Stimulated activated CD8-positive, alpha-beta memory T cell treated with anti-CD3 and anti-CD28 coated beads, Interleukin-7, amount 100 ng/mL, for 24 hours (primary cell): ENCODE measurements at places on chromosomes 7 and 10.

GRCh38 chr7:3953946-3954345 is 652.9 kb downstream of the SDK1 start:
- DNase-seq, result no peak

- DNase-seq, result no peak
These were observed 24.0 kb upstream of the STEAP2 start for GRCh38 chr7:90187507-90188050.

DNA sequence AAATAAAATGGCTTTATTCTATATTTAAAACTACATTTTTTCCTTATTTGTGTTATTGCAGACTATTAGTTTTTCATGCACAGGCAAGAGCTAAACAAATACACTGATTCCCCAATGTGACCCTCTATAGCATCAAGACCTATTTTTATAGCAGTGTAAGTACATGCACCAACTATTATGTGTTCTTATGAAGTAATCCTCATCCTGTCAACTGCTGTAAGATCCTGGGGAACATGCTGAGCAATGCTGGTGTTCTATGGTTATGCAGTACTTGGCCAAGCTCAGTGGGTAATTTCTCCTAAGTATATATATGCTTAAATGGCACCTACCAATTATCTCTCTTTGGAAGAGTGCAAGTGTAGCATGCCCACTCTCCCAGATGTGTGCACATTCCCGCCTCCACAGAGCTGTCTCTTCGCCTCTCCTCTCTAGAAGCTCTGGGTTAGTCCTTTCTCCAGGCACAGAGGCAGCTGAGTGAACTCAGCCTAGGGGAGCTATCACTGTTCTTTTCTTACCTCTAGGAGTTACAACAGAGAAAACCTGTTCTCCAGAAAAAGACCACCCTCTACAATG is 428.8 kb downstream of the KCNMA1 start:
- DNase-seq, result no peak

DNA sequence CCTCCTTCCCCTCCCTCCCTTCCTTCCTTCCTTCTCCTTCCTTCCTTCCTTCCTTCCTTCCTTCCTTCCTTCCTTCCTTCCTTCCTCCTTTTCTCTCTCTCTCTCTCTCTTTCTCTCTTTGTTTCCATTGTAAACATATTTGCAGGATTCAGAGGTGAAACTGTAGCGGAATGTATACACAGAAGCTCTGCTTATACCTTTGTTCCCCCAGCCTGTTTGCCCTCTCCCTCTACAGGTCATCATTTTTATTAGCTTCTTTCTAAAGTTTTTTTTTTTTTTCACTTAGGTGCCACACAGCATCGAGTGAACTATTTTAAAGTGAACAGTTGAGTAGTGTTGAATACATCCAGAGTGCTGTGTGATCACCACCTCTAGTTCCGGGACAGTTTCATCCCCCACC is 20.7 kb downstream of the SDK1 start:
- no peak for DNase-seq

GRCh38 chr10:49620286-49620810 is 6.5 kb downstream of the CHAT start:
- no peak for DNase-seq

GRCh38 chr7:1523208-1523607 is 7.3 kb upstream of the MAFK start:
- no peak for DNase-seq

GRCh38 chr7:91526404-91526803 is 262.2 kb downstream of the FZD1 start:
- DNase-seq, result no peak

GRCh38 chr7:55288070-55288824 is 76.9 kb upstream of the LANCL2 start:
- DNase-seq, result no peak

- no peak for DNase-seq
These were observed 77.6 kb upstream of the NME8 start for GRCh38 chr7:37770838-37771237.
